GM12892 (cell line): ENCODE measurements at places on chromosomes 4 and X.

DNA sequence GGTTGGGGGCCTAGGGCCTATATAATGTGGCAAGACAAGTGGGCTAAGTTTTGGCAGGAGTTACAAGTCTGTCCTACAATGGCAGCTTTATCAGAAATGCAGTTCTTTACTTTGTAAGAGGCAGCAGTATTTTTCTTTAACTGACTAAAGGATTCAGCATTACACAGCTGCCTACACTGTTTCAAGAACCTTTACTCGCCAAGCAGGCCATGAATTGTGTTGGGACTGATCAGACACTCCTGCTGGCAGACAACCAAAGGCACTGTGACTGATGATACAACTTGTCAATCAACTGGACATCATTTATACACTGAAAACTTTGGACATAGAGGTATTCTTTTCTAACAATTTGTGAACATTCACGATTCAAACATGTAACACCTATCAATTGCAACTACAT, 4.3 kb downstream of the MORC4 start:
- DNase-seq = no peak

- DNase-seq = no peak
These were observed 25.0 kb upstream of the SPP1 start for GRCh38 chr4:87950493-87950892.

DNA sequence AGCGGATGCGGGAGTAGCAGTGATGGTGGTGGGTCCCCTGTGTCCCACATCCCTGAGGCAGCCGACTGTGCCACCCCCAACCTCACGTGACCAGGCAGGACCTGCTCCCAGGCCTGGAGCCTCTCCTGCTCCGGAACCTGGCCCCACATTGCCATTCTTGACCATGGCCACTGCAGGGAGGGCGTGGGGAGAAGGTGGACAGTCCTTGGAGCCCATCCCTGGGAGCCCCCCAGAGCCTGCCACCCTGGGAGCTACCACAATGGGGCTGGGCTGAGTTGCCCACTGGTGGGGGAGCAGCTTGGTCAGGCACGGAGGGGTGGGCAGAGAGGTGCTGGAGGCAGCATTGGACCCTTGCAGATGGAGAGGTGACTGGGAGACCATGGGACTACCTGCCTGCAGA, 36.8 kb downstream of the TMPRSS11A start:
- no peak for DNase-seq

DNA sequence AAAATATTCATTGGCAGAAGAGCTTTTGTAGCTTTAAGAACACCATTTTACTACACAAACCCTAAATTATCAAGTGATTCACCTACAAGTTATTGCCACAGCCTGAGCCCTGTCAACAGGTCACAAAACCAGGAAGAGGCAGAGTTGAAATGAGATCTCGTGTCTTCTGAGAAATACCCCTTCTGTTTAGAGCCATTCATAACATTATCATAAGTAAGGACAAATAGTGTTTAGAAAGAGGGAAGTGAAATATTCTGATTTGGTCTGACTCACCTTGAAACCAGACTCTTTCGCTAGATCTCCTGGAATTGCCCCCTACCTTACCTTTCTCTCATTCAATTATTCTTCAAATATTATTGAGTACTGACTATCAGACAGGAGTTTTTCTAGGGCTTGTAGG, 5.9 kb downstream of the ETDB start:
- DNase-seq = no peak

GRCh38 chrX:93242897-93243296, 430.5 kb downstream of the NAP1L3 start:
- DNase-seq = no peak

GRCh38 chrX:130700629-130701028, 202.4 kb downstream of the ENOX2 start:
- no peak for DNase-seq
